Prostate gland (tissue), 2 donors: ENCODE measurements at places on chromosomes 2 and 18. TPM values are rescaled to one million over a fixed set of nuclear protein-coding genes. Genes with fewer than 3 reads are reported as not detected.

DNA sequence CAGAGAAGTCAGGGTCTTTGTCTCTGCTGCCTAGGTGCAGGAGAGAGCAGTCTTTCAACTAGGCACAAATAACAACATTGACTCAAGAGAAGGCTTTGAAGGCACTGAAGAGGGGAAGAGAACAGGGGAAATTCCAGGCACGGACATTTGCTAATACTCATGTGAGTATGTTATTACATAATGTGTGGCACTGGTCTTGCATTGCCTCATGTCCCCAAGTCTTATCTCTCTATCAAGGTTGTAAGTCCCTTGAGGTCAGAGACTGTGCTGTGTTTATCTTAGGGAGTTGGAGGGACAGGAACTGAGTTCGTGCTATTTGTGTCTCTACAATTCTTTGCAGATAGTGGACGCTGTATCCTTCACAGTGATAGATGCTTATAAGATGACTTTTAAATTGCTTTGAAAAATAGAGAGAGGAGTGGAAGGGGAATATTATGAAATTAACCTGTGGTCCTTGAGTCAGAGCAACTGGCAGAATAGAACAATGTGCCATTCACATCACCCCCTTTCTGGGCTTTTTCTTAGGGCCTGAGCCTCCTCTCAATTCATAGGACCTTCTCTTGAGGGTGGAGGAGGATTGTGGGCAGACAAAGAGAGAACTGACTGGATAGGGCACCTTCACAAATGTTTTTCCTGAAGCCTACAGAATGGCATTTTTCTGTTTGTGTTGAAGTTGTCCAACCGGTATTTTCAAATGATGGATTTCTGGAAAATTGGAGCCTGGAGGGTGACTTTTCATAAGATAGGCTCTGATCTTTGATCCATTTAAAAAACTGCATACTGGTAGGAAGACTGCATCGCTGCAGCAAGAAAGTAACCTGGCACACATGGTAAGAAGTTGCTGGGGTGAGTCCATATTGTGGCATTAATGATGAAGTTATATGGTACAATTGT, 96.6 kb upstream of the CXCR4 start:
- H3K4me3 ChIP-seq = no peak overlapping the region
- H3K27me3 ChIP-seq = no peaks in the 10 kb centered on the region
- H3K36me3 ChIP-seq = no peaks in the 10 kb centered on the region
- H3K27ac ChIP-seq = no peak overlapping the region

DNA sequence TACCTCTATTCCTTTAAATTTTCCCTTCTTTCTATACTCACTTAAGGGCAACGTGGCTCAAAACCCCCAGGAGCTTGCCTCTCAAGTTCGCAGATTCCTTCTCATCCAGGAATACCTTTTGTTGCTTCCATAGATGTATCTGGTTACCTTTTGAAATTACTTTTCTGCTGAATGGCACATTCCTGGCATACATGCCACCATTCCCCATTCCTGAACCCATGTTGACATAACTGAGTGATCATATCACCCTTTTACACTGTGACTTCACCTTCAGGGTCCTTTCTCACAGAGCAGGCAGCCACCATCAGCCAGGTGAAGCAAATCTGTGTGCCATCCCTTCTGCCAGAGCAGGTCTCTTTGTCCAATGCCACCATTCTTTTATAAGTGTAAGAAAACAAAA, 615.8 kb downstream of the ARHGAP15 start:
- no peaks in the 10 kb centered on the region for H3K27me3 ChIP-seq
- H3K36me3 ChIP-seq = no peaks in the 10 kb centered on the region
- H3K27ac ChIP-seq = no peak overlapping the region
- no peak for DNase-seq
- H3K4me3 ChIP-seq = no peak overlapping the region

Gene PRKAG3
- 0.14 TPM for total RNA-seq

GRCh38 chr2:2636813-2637212, 305.7 kb upstream of the MYT1L start:
- no peaks in the 10 kb centered on the region for H3K27me3 ChIP-seq
- H3K36me3 ChIP-seq = no peaks in the 10 kb centered on the region
- no peak overlapping the region for H3K27ac ChIP-seq
- no peaks in the 10 kb centered on the region for H3K4me1 ChIP-seq
- H3K4me3 ChIP-seq = no peak overlapping the region

Gene TEKT4
- 0.09 TPM for total RNA-seq

Gene CNTNAP5
- total RNA-seq = 0.11 TPM

- H3K27me3 ChIP-seq = no peaks in the 10 kb centered on the region
- no peak for DNase-seq
- no peaks in the 10 kb centered on the region for H3K36me3 ChIP-seq
Observed at GRCh38 chr2:14616342-14616741, 16.2 kb upstream of the LRATD1 start.

DNA sequence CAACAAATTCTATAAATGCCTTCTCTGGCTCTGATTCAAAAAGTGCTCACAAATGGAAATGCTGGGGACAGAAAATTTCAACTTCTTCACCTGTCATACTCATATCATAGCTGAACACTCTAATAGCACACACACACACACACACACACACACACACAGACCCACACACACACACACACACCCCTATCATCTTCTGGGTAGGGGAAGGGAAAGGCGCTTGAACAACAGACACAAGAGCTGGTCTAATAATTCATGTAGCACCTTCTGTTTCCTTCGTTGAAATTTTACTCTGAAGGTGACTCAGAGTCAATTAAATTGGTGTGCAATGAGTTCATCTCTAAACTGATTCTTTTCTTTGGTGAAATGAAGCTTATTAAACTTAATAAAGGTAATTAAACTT, 32.9 kb downstream of the CD28 start:
- H3K36me3 ChIP-seq = no peaks in the 10 kb centered on the region
- H3K27me3 ChIP-seq = no peaks in the 10 kb centered on the region
- no peak overlapping the region for H3K4me3 ChIP-seq
- peaks cover 3% of the 10 kb centered on the region for H3K4me1 ChIP-seq
- no peak for DNase-seq

Gene RNF125
- total RNA-seq = 1.2 TPM

DNA sequence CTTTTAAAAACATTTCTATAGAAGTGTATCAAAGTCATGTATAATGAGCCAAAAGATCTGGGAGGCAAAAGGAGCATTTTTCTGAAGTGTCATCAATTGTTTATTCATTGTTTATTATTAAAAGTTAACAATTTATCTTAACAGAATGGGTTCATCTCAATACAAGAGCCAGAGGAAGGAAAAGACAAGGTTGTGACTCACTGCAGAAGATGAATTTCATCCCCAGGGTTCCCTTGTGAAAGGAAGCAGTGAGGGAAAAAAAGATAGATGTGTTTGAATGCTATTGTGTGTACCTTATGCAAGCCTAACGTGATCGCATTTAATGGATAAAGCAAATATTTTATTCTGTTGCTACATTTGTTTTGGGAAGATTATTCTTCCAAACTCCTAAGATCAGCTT, 286.3 kb downstream of the PIEZO2 start:
- no peaks in the 10 kb centered on the region for H3K4me1 ChIP-seq
- H3K27me3 ChIP-seq = no peaks in the 10 kb centered on the region

DNA sequence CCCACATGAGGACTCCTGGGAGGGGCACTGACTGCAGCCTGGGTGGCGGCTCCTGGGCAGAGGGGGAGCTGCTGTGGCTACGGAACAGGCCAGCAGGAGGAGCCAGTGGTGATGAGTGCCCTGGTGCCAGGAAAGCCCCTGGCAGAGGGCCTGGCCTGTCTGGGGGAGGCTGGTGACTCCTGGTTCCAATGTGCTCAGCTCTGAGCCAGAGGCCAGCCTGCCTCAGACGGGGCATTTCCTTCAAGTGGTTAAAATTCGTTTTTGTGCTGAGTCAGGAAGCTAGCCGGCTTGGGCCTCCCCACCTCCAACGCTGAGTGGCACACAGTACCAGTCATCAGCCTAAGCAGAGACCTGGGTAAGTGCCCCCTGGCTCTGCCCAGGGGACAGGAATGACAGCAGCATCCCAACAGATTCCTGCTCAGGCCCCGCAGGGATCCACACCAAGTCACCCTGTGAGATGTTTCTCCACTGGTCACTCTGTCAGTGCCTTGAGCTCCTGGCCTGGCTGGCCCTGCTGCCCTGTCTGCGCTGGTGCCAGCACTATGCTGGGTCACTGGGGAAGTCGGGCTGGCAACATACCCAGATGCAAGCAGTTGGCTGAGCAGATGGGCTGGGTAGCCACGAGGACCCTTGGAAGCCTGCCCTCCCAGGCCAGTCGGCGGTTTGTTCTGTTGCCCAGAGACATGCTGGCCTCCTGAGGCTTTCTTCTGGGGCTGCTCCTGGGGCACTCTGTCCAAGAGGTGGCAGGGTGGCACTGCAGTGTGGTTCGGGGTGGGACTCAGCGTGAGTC, 7.1 kb upstream of the KLF11 start:
- no peaks in the 10 kb centered on the region for H3K36me3 ChIP-seq
- H3K4me3 ChIP-seq = no peak overlapping the region
- H3K4me1 ChIP-seq = no peaks in the 10 kb centered on the region
- no peaks in the 10 kb centered on the region for H3K27me3 ChIP-seq
- H3K27ac ChIP-seq = peak overlapping the region; percentile 14

Gene NETO1
- total RNA-seq = not detected

Gene TMEFF2
- total RNA-seq = 55.8 TPM

Gene CELF4
- 7.8 TPM for total RNA-seq

Gene SCYGR7
- total RNA-seq = not detected

- no peak overlapping the region for H3K4me3 ChIP-seq
- DNase-seq = no peak
- H3K36me3 ChIP-seq = no peaks in the 10 kb centered on the region
- no peak overlapping the region for H3K27ac ChIP-seq
- no peaks in the 10 kb centered on the region for H3K27me3 ChIP-seq
- no peaks in the 10 kb centered on the region for H3K4me1 ChIP-seq
Observed at GRCh38 chr2:71347517-71347916, 15.9 kb downstream of the ZNF638 start.

DNA sequence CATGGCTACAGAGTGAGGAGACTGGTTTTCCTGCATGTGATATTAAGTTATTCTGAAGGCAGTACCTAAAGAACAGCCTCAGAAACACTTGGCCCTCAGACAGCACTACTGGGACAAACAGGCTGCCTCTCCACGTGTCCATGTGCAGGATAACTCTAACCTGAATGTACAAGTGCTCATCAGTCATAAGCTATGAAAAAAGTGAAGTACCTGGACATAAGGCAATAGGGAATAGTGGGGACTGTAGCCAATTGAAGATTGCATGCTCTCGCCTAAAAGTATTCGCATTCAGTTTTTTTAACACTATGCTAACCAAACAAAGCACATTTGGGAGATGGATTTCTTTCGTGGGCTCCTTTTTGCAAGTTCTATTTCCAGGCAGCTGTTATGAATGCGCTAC, 33.0 kb downstream of the SLC14A1 start:
- H3K27ac ChIP-seq = no peak overlapping the region
- no peak for DNase-seq
- H3K27me3 ChIP-seq = no peaks in the 10 kb centered on the region
- no peaks in the 10 kb centered on the region for H3K4me1 ChIP-seq
- no peaks in the 10 kb centered on the region for H3K36me3 ChIP-seq
- no peak overlapping the region for H3K4me3 ChIP-seq

DNA sequence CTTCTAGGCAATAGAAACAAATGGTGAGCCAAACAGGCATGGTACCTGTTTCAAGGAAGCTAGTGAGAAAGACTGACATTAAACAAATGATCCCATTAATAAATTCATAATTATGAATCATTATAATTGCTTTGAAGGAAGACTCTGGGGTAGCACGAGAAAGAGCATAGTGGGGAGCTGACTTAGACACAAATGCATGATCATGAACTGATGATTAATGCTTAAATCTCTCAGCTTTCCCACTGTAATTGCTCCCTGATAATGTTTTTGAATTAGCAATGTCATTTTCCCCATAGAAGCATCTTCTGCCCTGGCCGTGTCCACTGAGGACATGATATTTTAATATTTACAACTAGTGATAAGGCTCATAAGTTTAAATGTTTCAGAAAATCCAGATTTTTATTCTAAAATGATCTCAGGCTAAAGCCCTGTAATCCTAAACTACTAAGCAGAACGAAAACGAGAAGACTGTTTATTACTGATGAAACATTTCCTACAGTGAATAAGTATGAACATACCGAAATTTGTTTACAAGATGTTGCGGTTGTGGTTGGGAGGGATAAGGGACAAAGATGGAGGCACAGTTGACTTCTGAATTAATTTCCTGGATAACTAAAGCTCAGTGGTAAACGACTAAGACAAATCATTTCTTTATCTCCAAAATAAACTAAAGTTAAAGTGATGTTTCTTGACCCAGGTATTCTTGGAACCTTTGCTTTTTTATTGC, 47.3 kb upstream of the TACR1 start:
- no peak for DNase-seq
- no peak overlapping the region for H3K4me3 ChIP-seq
- no peaks in the 10 kb centered on the region for H3K36me3 ChIP-seq
- H3K4me1 ChIP-seq = no peaks in the 10 kb centered on the region

DNA sequence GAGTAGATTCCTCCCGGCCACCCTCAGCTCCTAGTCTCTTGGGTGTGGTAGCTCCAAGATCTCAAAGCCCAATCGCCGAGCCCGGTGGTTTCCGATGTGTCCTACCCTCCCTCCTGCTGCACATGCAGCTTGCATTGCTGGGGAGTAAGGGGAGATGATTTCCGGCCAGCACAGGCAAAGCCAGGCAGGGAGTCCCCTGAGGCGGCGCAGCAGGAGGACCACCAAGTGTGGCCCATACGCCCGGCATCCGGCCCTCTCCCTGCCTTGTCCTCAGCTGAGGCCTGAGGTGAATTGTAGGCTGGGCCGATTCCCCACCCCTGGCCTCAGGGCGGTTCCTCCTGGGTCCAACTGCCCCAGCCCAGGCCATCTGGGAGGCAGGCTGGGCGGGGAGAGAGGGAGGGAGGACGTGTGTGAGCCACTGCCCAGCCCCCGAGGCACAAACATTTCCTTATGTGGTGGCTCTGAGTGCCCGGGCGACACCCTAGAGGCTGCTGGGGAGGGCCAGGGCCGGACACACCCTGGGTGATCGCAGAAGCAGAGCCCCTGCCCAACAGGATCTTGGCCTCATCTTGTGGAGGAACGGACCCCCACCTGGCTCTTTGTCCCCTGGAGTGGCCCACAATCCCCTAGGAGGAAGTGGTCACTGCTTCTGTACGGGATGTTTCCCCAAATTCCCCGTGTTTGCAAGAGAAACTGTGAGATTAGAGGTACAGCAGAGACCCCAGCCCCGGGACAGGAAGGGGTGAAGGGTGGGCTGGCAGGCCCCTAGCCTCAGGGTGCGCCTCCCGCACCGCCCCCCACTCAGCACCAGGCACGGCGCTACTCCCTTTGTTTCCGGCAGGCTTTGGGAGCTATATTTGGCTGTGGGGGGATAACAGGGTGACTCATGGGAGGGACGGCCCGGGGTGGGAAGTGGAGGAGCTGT, 41.9 kb upstream of the PTMA start:
- peak; percentile 74 for DNase-seq
- no peaks in the 10 kb centered on the region for H3K36me3 ChIP-seq
- no peaks in the 10 kb centered on the region for H3K27me3 ChIP-seq
- peak overlapping the region; percentile 28 for H3K4me3 ChIP-seq

GRCh38 chr2:191500884-191501560, 176.9 kb upstream of the NABP1 start:
- H3K4me3 ChIP-seq = no peak overlapping the region
- no peaks in the 10 kb centered on the region for H3K4me1 ChIP-seq

Gene HOXD3
- 5.3 TPM for total RNA-seq

Gene DOK1
- total RNA-seq = 4.5 TPM

GRCh38 chr18:76373297-76373696, 121.7 kb downstream of the ZNF516 start:
- no peak for DNase-seq
- H3K4me3 ChIP-seq = no peak overlapping the region
- no peaks in the 10 kb centered on the region for H3K27me3 ChIP-seq
- no peak overlapping the region for H3K27ac ChIP-seq
- H3K36me3 ChIP-seq = no peaks in the 10 kb centered on the region

- no peak overlapping the region for H3K4me3 ChIP-seq
- no peak overlapping the region for H3K27ac ChIP-seq
- no peaks in the 10 kb centered on the region for H3K36me3 ChIP-seq
- no peaks in the 10 kb centered on the region for H3K4me1 ChIP-seq
- no peak for DNase-seq
Observed at GRCh38 chr18:51107082-51107481, 77.1 kb downstream of the SMAD4 start.

Gene CERS6
- 67.8 TPM for total RNA-seq
